ENCODE measurements at places on chromosomes 11 and 22.

- no peak for DNase-seq
Observed at GRCh38 chr11:32960553-32961164, 55.0 kb upstream of the DEPDC7 start.

GRCh38 chr11:44709966-44710365 is 16.8 kb upstream of the TSPAN18 start:
- DNase-seq: no peak

- DNase-seq: no peak
Observed at GRCh38 chr11:94941131-94941530, 32.2 kb downstream of the CWC15 start.

GRCh38 chr11:119810478-119811232 is 81.7 kb upstream of the NECTIN1 start:
- no peak for DNase-seq

DNA sequence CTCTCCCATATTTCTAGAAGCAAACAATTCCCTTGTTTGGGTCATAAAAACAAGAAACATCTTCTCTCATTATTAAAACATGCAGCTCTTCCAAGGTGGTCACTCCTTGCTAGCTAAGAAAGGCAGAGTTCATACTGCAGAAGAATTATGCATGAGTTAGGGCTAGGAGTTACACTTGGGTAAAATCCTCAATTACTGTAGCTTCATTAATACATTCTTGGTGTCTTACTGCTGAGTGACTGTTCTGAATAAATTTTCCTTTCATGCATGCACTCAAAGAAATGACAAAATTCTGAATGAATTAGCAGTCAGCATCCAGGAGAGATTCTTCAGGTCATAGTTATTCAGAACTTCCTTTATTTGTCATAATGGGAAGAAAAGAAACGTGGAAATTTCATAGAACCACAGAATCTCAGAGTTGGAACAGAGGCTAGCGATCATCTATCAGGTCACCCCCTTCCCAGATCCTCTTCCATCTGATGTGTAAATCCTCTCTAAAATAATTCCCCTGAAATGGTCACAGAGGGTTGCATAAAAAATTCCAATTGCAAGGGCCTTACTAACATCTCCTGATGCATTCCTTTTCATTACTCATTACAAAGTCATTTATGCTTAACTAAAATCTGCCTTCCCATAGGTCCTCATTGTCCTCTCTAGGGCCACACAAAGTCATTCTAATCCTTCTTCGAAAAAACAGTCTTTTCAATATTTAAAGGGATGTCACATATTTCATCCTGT is 771.5 kb downstream of the DLG2 start:
- DNase-seq: no peak

- no peak for DNase-seq
Observed at GRCh38 chr22:28923826-28924732, 40.7 kb downstream of the ZNRF3 start.

- DNase-seq: no peak
Observed at GRCh38 chr11:74025467-74026166, 16.7 kb upstream of the UCP3 start.

- no peak for DNase-seq
Observed at GRCh38 chr11:130533113-130533798, 84.8 kb downstream of the ADAMTS15 start.

DNA sequence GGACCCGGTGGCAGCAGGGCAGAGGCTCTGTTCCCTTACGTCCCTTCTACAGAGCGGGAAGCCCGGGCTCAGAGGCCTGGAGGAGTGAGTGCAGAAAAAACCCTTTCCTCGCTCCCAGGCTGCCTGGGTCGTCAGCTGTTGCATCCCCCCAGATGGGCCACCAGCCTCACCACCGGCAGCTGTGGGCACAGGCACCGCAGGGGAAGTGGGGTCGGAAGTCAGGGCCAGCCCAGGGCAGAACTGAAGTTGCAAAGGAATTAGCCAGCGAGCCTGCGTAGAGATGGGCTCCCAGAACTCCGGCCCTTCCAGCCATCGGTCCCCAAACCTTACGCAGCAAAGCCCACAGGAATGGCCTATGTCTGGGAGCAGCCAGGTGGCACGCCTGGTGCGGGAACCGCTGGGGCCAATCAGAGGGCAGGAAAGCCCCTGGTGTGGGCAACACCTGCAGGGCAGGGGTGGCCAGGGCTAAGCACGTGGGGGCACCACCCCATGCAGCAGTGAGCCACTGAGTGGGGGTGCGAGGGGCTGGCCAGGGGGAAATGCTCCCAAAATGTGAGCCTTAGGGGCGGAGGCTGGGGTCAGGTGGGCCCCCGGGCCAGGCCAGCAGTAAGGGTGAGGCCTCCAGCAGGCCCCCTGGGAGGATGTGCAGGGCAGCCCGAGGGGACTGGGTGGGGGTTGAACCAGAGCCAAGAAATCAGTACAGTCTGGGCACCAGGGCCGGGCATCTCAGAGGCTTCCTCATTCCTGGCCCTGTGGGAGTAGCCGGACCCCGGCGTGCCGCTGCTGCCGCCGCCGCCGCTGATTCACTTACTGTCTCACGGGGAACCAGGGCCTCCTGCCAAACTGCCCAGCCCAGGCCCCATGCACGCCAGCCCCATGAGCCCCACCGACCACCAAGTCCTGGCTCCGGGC is 58.2 kb downstream of the WNT7B start:
- no peak for DNase-seq

DNA sequence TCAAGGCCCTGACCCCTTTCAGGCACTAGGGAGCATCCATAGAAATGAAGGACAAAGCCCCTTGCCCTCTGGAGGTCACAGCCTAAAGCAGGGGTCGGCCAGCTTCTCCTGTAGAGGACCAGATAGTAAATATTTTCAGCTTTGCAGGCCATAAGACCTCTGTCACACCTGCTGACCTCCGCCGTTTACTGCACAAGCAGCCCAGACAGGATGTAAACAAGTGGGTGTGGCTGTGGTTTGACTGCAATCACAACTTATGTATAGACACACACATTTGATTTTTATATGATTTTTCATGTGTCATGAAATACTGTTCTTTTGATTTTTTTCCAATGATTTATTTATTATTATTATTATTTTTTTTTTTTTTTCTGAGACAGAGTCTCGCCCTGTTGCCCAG is 34.3 kb downstream of the KIAA1671 start:
- DNase-seq: no peak

DNA sequence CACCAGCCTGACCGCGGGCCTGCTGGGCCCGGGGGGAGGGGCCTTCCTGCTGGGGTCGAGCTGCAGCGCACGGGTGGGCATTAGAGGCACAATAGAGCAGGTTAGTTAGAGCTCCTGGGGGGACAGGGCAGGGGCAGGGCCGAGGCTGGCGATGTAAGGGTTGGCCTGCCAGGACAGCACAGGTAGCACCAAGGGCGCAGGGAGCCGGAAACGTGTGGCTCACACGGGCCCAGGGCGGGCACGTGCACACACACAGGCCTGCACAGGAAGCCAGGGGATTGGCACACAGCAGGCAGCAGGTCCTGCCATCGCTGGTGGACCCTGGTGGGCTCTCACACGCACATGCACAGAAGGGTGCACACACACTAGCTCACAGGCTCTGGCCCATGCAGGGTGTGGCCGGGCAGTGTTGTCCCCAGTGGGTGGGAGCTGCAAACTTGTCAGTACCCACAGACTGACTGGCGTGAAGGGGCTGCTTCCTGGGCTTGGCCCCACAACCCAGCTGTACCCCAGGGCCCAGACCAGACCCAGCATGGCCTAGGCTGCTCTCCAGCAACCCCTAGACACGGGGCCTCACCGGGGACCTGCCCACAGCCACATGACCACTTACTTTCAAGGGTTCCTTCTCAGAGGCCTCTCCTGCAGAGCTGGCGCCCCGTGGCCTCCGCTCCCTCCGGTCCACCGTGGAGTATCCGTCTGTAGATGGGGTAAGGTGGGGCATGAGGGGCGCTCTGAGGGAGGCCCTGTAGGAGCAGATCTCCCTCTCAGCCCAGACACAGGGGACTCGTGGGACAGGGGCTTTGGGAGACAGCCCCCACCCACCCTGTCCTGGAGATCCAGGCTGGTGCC is 29.9 kb upstream of the TXNRD2 start:
- no peak for DNase-seq

DNA sequence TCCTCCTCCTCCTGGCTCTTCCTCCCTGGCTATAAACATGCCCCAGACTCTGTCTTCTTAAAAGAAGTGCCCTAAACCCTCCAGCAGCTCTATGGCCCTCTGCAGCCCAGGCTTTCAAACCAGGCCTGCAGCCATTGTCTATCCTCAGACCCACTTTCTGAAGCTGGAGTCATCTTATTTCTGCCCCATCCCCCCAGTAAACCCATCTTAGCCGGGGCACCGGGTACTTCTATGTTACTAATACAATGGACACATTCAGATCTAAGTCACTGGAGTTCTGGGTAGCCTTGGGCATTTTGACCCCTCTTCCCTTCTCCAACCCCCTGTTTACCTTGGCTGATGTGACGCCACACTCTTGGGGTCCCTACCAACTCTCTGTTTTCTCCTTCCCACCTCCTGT is 29.7 kb upstream of the CACNG2 start:
- DNase-seq: no peak

DNA sequence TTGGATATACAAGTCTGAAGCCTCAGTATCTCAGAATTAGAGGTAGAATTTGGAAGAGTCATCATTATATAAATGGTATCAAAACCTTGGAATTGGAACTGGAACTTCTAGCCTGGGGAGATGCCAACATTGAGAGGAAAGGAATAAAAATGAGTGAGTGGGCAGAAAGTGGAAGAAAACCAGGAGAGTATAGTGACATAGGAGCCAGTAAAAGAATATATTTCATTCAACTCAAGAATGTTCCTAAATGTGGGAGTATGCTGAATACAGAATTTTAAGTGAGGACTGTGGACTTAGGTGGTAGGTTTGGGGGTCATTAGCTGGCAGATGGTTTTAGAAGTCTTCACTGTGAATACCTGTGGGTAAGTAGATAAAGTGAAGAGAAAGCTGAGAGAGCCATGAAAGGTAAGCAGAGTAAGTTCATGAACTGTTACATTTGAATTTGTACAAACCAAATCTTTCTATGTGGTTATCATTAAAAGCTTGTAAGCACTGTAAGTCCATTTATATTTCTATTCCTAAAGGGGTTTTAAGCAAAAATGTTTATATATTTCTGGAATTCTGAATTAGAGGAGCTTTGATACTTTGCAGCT is 60.2 kb downstream of the PDHX start:
- no peak for DNase-seq

DNA sequence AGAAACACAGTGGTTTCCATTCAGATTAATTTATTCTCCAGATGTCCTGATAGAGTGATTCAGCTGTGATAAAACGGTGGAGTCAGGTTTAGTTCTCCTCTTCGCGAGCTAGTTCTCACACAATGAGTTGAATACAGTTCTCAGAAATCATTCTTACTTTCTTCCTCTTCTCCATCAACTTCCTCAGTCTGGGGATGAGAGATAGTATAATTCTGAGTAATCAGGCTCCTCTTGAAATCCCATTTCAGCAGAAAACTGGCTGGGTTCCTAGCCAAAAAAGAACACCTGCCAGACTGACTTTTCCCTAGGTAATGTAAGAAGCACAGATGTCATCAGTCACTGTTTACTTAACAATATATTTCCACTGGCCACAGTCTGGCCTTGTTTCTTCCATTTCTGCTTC is 76.7 kb downstream of the SVIP start:
- no peak for DNase-seq

DNA sequence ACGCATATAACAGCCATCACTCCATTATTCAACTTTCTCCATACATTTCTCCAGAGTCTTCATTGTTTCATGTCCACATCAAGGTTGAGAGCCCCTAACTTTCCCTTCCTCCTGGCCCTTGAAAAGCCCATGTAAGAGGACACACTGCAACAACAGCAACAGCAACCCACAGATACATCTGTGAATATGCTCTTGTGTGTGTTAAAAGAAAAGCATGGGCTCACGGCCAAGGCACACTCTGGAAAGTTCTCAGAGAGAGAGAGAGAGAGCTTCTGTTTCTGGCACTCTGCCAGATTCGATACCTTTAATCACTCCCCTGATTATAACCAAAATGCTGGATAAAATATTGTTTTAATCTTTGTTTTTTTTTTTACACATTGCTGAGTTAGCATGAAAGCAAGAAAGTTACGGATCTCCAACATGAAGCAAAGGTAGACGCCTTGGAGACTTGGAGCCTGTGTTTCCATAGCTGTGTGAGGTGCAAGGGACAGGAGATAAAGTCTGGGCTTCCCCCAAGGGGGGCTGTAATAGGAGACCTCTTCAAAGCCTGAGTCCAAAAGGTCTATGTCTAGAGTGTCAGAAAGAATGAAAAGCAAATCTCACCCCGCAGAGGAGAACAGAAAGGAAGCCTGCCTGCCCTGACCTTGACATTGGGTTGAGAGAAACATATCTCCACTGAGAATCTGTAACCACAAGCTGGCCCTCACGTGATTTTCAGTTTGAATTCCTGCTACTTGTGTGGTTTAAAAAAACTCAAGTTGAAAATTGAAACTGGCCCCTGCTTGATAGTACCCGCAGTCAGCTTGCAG is 33.7 kb upstream of the MPPED1 start:
- DNase-seq: no peak

DNA sequence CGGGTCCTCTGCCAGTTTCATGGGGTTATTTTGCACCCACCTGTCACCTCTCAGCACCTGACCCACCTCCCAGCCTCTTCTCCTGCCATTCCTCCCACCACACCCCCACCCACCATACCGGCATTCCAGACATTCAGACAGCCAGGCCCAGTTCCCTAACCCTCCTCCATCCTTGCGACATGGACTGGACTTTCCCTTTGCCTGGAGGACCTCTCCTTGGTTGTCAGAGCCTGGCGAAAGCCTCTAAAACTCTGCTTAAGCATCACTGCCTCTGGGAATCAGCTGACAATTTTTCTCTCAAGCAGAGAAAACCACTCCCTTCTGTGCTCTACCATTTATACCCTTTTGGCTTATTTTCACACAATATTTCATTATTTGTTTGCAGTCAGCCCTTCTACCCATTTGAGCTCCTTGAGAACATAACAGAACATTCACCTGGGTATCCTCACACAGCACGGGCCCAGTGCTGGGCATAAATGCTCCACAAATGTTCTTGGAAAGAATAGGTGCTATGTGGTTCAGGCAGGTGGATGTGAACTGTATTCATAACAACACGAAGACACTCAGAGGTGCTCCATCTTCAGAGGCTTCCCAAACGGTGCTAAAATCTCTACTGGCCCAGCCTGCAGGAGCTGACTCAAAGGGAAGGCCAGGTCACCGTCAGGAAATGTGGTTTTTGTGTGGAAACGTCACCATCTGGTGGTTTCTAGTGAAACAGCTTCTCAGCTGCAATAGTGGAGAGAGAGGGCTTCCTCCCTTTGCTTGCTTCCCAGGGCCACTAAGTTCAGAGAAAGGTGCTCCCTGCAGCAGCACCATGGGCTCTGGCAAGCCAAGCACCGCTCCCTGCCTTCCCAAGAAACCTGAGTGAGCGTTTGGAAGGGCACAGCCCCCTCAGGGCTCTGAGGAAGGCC is 10.4 kb downstream of the SPATA19 start:
- no peak for DNase-seq

DNA sequence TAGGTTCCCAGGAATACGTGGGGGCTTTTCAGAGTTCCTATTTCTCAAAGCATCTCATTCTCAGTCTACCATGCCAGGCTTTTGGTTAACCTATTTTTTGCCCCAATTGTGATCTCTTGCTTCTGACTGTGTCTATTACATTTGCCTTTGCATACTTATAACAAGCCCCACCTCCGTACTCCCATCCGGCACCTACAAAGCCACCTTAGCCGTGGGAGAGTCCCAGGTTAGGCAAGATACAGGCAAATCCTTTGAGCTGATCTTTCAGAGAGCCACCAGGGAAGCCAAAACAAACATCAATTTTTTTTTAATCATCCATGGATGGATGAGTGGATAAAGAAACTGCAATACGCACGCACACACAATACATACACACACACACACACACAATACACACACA is 18.6 kb upstream of the PANX3 start:
- no peak for DNase-seq

Measured in stimulated activated naive CD4-positive, alpha-beta T cell (primary cell).